ENCODE measurements at places on chromosomes 2 and 18. TPM values are rescaled to one million over a fixed set of nuclear protein-coding genes. Genes with fewer than 3 reads are reported as not detected.

Gene BCL2
- 0.56 TPM for total RNA-seq

Gene RAB27B
- 11.1 TPM for total RNA-seq

Gene GCKR
- not detected for total RNA-seq

Gene NTSR2
- not detected for total RNA-seq

Gene SLC8A1
- 0.29 TPM for total RNA-seq

Gene RUFY4
- 0.09 TPM for total RNA-seq

Gene GKN2
- total RNA-seq, result 1.9 TPM

Gene CCDC141
- total RNA-seq, result not detected

Gene RNU2-63P
- total RNA-seq, result not detected

Gene OSBPL6
- 6.8 TPM for total RNA-seq

Gene TEX44
- total RNA-seq, result not detected
